Upper lobe of right lung (tissue), 1 donor: ENCODE measurements at places on chromosomes 5 and 9.

DNA sequence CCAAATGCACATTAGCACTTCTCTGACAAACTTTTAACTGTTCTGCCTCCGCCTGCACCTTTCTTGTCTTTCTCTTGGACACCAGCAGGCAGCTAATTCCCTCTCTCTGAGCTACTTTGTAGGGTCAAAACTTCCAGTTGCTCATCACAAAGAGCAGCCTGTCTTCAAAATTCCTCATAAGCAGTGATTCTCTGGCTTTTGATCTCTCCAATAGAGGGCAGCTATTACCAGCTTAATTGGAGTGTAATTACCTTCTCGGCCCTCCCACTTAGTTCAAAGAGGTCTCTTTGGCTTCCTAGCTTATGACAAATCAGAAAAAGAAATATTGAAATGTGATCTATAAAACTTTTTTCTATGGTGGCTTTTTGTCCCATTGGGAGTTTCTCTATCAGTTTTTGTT, 43.6 kb upstream of the RAD23B start:
- H3K27me3 ChIP-seq: no peaks in the 10 kb centered on the region
- H3K4me1 ChIP-seq: no peaks in the 10 kb centered on the region
- no peak overlapping the region for H3K4me3 ChIP-seq
- H3K36me3 ChIP-seq: no peaks in the 10 kb centered on the region
- DNase-seq: no peak

DNA sequence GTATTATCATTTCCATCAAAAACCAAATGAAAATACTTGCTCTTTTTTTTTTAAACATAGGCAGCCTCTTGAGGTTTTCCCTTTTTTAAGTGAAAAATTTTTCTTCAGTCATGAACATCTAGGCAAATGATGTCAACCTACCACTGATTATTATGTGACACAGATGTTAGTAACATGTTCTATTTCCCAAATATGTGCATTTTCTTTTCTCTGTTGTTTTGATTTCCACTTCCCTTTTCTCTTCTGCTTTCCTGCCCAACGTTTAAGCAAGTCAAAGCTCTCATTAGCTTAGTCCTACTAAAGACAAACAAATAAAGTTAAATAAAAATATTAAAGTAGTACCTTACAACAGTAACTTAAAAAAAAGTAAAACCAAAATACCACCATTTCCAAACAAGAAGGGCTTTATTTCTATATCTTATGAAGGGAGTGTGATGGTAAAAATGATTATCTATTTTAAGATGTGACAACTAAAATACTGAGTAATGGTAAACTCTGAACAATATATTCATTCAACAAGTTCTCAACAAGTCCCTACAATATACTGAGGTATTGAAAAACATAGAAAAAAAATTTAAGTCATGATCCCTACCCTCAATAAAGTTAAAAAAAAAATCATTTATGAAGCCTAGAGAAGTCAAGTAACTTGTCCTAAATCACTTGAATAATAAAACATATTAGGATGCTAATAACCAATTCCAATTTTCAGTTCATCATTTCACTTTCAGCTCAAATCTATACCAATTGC, 9.4 kb downstream of the SLC38A9 start:
- H3K4me3 ChIP-seq: no peak overlapping the region
- DNase-seq: no peak
- peaks cover 14% of the 10 kb centered on the region for H3K36me3 ChIP-seq
- no peaks in the 10 kb centered on the region for H3K4me1 ChIP-seq
- no peaks in the 10 kb centered on the region for H3K27me3 ChIP-seq

DNA sequence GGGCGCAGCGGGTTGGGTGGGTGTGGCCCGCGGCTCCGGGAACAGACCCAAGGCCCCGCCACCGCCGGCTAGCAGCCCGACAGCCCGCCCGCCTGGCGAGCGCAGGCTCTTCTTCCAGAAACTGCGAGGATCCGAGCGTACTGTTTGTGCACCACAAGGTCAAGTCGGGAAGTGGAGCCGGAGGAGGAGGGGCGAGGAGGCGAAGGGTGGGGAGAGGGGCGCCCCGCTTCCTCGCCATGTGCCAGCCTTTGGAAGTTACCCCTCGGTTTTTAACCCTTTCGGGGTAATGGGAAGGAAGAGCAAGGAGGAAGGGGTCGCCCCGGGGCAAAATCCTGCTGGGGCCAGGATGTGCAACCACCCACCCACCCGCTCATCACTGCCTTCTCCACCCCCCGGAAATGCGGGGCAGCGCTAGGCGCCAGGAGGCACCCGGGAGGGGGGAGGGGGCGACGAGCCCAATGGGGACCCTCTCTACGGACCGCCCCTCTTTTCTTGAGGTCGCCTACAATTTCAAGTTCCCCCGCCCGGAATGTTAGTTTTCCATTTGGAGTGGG, 1.1 kb upstream of the JADE2 start:
- peak; percentile 94 for DNase-seq
- no peaks in the 10 kb centered on the region for H3K27me3 ChIP-seq
- peak overlapping the region; percentile 99 for H3K27ac ChIP-seq
- H3K36me3 ChIP-seq: no peaks in the 10 kb centered on the region
- H3K4me1 ChIP-seq: peaks cover 28% of the 10 kb centered on the region

- peaks cover 6% of the 10 kb centered on the region for H3K4me1 ChIP-seq
- H3K36me3 ChIP-seq: no peaks in the 10 kb centered on the region
- H3K27ac ChIP-seq: no peak overlapping the region
- H3K27me3 ChIP-seq: no peaks in the 10 kb centered on the region
- no peak overlapping the region for H3K4me3 ChIP-seq
- DNase-seq: no peak
These were observed 52.2 kb upstream of the ABCA1 start for GRCh38 chr9:104980039-104980654.

GRCh38 chr5:139852696-139853095, 57.1 kb downstream of the PSD2 start:
- no peaks in the 10 kb centered on the region for H3K27me3 ChIP-seq
- no peak overlapping the region for H3K27ac ChIP-seq
- no peaks in the 10 kb centered on the region for H3K36me3 ChIP-seq
- no peak overlapping the region for H3K4me3 ChIP-seq
- peak; percentile 56 for DNase-seq

DNA sequence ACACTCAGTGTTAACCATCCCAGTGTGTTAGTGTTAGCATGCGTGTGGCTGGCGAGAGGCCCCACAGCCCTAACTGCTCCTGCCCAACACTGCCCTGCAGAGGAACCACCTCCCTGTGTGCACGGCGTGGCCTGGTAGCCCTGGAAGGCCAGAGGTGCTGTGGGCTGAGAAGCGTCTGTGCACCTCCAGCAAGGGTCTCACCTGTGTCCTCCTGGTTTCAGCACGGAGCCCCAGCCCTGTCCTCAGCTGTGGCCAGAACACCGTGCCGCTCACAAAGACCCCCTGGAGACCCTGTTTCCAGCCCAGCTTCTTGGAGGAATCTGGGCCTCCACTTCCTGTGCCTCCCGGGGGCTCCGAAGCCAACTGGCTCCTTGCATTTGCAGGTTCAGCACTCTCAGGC, 56.1 kb upstream of the NRARP start:
- no peak overlapping the region for H3K4me3 ChIP-seq
- peaks cover 4% of the 10 kb centered on the region for H3K4me1 ChIP-seq
- H3K27ac ChIP-seq: no peak overlapping the region
- no peaks in the 10 kb centered on the region for H3K27me3 ChIP-seq

GRCh38 chr5:97554977-97555643, 372.1 kb upstream of the RIOK2 start:
- DNase-seq: no peak
- H3K36me3 ChIP-seq: no peaks in the 10 kb centered on the region
- H3K4me1 ChIP-seq: no peaks in the 10 kb centered on the region

- H3K4me1 ChIP-seq: no peaks in the 10 kb centered on the region
- peaks cover 66% of the 10 kb centered on the region for H3K36me3 ChIP-seq
- H3K27me3 ChIP-seq: no peaks in the 10 kb centered on the region
These were observed 24.0 kb downstream of the VLDLR start for GRCh38 chr9:2645569-2645968.

DNA sequence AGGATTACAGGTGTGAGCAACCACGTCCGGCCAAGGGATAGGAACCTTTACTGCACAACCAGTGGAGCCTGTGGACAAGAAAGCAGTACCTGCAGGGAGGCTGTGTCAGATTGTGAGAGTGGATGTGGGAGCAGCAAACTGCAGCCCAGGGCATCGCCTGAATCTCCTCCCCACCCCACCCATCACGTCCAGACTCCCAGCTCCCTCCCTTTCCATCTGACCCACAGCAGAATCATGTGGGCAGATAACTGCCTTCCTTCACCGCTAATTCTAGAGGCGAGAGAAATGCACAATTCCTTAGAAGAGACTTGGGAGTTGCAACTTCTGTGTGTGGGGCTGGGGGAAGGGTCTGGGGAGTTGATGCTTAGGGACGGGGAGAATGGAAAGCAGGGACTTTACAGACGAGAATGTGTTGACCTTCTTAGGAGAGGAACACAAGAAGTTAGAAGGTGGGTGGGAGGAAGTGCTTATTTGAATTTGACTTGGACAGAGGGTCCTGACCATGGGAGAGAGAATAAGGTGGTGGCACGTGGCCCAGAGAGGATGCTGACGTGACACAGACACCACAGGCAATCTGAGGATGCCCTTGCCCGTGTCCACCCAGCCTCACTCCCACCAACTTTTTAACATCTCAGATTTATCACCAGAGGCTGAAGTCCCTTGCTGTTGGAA, 4.5 kb upstream of the LCP2 start:
- H3K27ac ChIP-seq: peak overlapping the region; percentile 42
- no peak for DNase-seq
- no peak overlapping the region for H3K4me3 ChIP-seq
- H3K27me3 ChIP-seq: no peaks in the 10 kb centered on the region
- no peaks in the 10 kb centered on the region for H3K36me3 ChIP-seq

DNA sequence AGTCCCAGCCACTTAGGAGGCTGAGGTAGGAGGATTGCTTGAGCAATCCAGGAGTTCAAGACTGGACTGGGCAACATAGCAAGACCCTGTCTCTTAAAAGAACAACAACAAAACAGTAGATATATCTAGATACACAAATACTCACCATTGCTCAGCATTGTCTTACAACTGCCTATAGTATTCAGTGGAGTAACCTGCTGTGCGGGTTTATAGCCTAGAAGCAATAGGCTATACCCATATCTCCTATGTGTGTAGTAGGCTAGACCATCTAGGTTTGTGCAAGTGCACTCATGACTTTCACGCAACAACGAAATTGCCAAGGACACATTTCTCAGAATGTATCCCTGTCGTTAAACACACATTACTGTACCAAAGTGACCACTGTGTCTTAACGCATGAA, 44.7 kb downstream of the SLIT3 start:
- H3K4me3 ChIP-seq: no peak overlapping the region
- no peak overlapping the region for H3K27ac ChIP-seq
- no peaks in the 10 kb centered on the region for H3K36me3 ChIP-seq
- no peaks in the 10 kb centered on the region for H3K27me3 ChIP-seq
- no peaks in the 10 kb centered on the region for H3K4me1 ChIP-seq
- DNase-seq: no peak

DNA sequence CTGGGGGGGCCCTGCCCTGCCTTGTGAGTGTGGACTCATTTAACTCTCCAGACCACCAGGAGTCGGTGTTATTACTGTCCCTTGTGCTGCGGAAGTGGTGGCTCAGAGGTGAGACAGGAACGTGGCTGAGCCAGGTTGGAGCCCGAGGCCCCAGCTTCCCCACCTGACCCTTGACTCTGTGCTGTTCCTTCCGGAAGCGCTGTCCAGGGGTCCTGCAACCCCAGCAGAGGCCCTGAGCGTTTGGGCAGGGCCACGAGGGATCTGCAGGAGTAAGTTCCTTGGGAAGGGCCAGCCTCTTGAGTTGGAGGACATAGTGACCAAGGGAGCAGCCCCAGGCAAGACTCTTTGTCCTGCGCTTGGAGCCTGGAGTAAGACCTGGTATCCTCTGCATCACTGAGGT, 99.6 kb downstream of the RXRA start:
- H3K4me3 ChIP-seq: no peak overlapping the region
- no peaks in the 10 kb centered on the region for H3K27me3 ChIP-seq
- DNase-seq: no peak
- H3K4me1 ChIP-seq: peaks cover 5% of the 10 kb centered on the region

DNA sequence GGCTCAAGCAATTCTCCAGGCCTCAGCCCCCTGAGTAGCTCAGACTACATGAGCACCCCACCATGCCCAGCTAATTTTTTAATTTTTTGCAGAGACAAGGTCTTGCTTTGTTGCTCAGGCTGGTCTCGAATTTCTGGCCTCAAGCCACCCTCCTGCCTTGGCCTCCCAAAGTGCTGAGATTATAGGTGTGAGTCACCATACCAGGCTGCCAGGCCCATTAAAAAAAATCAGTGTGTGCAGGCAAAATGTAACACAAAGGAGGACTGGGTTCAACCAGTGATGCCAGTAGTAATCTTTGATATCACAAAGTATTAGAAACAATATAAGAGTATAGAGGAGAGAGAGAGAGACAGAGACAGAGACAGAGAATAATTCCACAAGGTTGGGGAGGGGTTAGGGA, 322.7 kb downstream of the MSX2 start:
- H3K4me3 ChIP-seq: no peak overlapping the region
- DNase-seq: no peak
- no peaks in the 10 kb centered on the region for H3K27me3 ChIP-seq
- no peaks in the 10 kb centered on the region for H3K4me1 ChIP-seq
- H3K27ac ChIP-seq: no peak overlapping the region
- H3K36me3 ChIP-seq: no peaks in the 10 kb centered on the region

- H3K4me1 ChIP-seq: peaks cover 26% of the 10 kb centered on the region
- H3K4me3 ChIP-seq: peak overlapping the region; percentile 77
- no peaks in the 10 kb centered on the region for H3K27me3 ChIP-seq
- DNase-seq: no peak
- H3K27ac ChIP-seq: peak overlapping the region; percentile 58
- no peaks in the 10 kb centered on the region for H3K36me3 ChIP-seq
These were observed 756 bp downstream of the VAV2 start for GRCh38 chr9:133991214-133991921.

GRCh38 chr5:15575666-15576065, 75.7 kb downstream of the FBXL7 start:
- no peak overlapping the region for H3K4me3 ChIP-seq
- no peaks in the 10 kb centered on the region for H3K36me3 ChIP-seq
- H3K27ac ChIP-seq: no peak overlapping the region
- no peak for DNase-seq

DNA sequence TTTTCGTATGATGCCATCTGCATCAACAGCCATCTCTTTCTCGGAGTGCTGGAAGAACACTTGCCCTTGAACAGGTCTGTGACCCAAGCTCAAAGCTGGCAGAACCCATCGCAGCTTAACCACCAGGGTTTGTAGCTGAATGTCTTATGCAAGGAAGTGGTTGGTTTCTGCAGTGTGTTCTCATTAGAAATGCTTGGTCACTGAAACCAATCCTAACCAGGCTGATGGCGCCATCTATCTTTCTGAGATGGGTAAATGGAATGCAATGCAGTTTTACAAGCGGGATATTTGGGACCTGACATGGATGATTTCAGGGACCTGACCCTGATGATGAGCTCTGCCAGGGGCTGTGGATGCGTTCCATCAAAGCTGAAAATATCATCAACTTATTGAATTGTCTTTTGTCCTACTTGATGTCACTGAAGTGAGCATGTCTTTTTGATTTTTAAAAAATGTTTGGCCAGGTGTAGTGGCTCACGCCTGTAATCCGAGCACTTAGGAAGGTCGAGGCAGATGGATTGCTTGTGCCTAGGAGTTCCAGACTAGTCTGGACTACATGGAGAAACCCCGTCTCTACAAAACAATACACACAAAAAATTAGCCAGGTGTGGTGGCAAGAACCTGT, 28.7 kb downstream of the DMRT3 start:
- H3K4me3 ChIP-seq: no peak overlapping the region
- H3K27me3 ChIP-seq: no peaks in the 10 kb centered on the region
- no peaks in the 10 kb centered on the region for H3K4me1 ChIP-seq
- no peaks in the 10 kb centered on the region for H3K36me3 ChIP-seq
